H7 (cell line): ENCODE measurements at places on chromosomes 11 and 22.

- no peak for DNase-seq
Observed at GRCh38 chr22:49345896-49346295, 481.8 kb downstream of the BRD1 start.

GRCh38 chr11:35089666-35090065 lies 49.3 kb upstream of the CD44 start:
- DNase-seq = no peak

DNA sequence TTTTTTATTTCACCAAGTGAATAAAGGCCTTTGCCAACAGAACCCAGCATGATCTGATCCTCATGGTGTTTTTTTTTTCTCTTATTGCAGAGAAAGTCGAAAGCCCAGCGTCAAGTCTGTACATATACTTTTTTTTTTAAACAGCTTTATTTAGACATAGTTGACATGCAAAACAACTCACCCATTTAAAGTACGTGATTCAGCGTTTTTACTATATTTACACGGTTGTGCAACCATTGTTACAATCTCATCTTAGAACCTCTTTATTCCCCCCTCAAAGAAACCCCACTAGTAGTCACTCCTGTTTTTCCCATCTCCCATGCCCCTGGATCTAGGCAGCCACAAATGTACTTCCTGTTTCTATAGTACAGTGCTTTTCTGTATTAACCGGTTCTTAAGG lies 20.6 kb upstream of the AP1B1 start:
- no peak for DNase-seq

DNA sequence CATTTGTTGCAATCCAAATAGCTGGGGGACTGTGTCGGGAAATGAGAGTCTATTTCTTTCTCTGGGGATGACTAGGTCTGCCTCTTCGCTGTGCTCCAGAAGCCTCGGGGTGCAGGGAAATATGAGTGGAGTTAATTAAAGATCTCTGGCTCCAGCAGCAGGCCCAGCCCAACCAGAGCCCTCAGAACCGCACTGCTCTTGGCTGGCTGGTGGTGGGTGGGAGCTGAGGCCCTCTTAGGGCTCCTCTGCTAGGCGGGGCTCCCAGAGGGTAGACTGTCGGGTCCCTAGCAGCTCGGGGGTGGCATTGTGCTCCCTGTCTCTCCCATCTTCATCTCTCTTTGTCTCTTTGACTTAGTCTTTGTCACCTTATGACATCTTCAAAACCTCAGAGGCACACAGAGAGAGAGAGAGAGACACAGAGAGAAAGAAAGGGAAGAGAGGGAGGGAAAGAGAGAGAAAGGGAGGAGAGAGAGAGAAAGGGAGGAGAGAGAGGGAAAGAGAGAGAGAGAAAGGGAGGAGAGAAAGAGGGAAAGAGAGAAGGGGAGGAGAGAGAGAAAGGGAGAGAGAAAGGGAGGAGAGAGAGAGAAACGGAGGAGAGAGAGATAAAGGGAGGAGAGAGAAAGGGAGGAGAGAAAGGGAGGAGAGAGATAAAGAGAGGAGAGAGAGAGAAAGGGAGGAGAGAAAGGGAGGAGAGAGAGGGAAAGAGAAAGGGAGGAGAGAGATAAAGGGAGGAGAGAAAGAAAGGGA lies 20.2 kb downstream of the MPPED1 start:
- no peak for DNase-seq

- DNase-seq = no peak
Observed at GRCh38 chr11:45451766-45452440, 165.8 kb upstream of the SYT13 start.

DNA sequence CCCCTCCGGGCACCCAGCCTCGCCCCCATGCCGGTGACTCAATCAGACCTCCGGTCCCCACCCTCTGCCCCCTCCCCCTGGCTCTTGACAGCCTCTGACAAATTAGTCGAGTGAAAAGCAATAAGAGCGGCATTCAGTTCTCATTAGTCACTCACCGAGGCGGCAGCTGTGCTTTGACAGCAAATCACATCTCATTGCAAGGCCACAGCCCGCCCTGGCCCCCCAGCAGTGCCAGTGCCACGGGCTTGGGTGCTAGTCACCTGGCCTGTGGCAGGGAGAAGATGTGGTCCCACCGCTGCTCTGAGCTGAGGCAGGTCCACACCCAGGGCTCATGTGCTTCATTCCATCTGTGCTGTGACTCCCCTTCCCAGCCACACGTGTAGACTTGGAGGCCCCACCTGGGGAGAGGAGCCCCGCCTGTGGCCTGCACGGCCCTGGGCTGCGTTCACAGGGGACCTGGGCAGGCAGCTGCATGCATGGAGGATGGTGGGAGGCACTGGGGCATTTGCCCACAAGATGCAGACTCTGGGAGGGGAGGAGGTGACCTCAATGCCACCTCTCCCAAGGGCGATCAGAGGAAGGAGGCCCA lies 7.4 kb upstream of the TH start:
- DNase-seq = no peak

GRCh38 chr11:122697636-122698167 lies 42.2 kb downstream of the UBASH3B start:
- DNase-seq = no peak

DNA sequence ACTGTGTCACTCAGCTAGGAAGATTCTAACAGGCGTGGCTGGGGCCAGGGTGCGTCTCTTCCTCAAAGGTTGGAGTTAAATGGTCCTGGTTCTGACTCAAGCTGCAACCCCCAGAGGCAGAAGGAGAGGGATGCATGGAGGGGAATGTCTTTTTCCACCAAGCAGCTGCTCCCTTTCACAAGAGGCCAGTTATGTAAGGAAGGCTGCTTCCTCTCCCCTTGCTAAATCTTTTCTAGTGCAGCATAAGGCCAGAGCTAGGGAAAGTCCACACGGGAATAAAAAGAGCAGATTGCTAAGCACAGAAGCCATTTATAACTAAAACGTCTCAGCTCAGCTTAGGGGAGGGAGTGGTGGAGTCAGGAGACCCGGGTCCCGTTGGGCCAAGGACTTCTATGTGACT lies 10.0 kb downstream of the PVALB start:
- DNase-seq = no peak

DNA sequence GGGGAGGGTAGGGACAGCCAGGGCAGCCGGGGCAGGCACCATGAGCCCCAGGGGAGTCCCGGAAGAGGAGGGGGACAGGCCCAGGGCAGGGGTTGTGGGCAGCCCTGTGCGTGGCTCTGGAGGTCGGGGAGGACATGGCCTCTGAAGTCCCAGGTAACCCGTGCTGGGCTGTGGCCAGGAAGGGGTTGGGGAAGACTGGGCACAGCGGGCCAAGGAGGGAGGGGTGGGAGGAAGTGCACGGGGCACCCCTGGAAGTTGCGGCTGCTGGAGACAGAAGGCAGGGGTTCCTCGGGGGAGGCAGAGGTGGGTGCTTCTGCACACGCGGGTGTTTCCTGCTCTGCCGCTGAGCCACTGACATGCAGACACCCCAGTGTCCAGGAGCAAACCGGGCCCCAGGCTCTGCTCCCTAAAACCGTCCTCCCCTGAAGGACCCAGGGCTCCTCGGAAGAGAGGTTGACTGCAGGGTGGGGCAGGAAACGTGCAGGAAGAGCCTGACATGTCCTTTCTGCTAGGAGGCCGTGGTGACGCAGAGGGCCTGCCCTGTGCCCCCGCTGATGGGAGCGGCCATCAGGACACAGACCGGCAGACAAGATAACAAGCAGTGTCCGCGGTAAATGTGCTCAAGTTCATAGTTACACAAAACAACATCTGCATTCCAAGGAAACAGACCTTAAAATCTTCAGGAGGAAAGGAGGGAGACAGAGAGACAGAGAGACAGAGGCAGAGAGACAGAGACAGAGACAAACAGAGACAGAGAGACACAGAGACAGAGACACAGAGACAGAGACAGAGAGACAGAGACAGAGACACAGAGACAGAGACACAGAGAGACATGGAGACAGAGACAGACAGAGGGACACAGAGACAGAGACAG lies 5.7 kb downstream of the TNNI2 start:
- DNase-seq = no peak
